ENCODE measurements at places on chromosomes 13 and 19.

DNA sequence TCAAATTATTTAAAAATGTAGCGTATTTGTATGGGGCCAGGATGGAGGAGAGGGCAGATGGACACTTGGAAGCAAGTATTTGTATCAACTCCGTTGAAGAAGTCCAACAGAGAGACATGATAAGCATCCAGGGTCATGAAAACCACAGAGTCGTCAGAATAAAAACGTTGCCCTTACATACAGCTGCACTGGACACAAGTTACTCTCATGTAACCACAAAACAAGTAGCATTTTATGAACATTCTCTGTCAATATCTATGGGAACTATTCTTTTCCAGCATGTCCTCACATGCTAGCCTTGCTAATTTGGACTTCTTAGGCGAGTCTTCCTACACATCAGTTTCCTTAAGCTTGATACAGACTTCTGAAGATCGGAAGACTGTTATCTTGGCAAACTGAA, 35.0 kb downstream of the EFNB2 start:
- no peak for DNase-seq

GRCh38 chr19:45599286-45599685, 2.7 kb downstream of the GPR4 start:
- no peak for DNase-seq

GRCh38 chr19:13917888-13918406, 11.9 kb downstream of the CC2D1A start:
- DNase-seq: no peak

DNA sequence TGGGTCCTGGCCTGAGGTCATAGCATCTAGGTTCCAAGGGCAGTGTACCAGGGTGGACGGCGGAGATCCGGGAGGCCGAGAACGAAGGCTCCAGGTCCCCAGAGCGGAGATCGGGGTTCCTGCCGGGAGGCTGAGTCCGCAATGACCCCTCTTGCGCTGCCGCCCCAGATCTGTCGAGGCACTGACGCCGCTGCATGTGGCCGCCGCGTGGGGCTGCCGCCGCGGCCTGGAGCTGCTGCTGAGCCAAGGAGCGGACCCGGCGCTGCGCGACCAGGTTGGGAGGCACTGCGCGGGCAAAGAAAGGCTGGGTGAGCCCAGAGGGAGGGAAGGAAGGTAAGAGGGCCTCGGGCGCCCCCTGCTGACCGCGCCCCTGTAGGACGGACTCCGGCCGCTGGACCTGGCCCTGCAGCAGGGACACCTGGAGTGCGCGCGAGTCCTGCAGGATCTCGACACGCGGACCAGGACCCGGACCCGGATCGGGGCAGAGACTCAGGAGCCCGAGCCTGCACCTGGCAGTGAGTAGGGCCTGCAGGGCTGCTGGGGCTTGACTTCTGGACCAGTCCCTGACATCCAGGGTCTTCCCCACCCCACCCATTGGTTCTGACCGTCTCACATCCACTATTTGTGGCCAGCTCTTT, 906 bp downstream of the ANKLE1 start:
- no peak for DNase-seq

- DNase-seq: no peak
Observed at GRCh38 chr13:87120476-87120875, 550.7 kb upstream of the SLITRK5 start.

DNA sequence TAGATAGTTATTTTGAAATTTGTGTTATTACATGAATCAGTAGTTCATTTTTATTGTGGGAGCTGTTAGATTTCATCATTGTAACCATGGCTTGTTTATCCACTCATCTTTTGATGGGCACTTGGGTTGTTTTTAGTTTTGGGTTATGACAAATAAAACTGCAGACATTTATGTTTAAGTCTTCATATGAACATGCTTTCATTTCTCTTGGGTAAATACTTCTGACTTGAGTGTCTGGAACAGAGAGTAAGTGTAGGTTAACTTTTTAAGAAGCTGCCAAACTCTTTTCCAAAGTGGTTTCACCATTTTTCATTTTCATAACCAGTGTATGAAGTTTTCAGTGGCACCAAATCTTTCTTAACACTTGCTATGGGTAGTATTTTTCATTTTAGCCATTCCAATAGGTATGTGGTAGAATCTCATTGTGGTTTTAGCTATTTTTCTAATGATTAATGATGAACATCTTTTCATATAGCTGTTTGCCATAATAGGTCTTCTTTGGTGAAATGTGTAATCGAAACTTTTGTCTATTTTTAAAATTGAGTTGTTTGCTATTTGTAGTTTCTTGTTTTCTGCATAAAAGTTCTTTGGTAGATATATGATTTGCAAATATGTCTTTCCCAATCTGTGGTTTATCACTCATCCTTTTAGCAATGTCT, 17.9 kb downstream of the SLAIN1 start:
- no peak for DNase-seq

DNA sequence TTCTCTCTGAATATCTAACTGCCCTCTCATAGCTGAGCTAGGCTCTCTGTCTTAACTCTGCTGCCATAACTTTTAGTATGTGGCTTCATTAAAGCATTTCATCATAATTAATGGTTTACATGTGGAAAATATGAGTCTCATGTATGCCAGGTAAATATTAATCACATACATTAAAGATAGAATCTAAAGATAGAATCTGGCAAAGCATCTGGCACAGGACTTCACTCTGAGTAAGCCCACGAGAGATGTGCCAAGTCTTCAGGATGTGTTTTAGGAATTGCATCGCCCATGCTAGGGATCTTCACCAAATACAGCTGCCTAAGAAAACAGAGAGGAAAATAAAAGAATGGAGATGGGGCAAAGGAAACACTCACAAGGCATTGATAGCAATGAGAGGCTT, 285.8 kb downstream of the DIAPH3 start:
- DNase-seq: no peak

GRCh38 chr13:61030445-61030844, 385.2 kb downstream of the PCDH20 start:
- no peak for DNase-seq

GRCh38 chr19:42126574-42126973, 5.7 kb downstream of the POU2F2 start:
- DNase-seq: no peak

DNA sequence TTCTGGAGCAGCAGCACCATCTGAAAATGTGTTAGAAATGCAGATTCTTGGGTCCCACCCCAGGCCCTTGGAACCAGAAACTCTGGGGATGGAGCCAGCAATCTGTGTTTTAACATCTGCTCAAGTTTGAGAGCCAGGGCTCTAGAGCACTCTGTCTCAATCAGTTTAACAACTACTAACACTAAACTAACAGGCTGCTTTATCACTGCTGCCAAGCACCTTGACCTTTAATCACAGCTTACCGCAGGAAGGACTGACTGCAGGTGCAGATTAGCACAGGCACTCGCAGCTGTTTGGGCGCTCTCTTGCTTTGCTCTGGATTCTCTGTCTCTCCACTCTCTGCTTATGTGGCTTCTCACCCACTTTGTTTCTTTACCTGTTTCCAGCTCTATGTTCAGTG, 163.5 kb downstream of the MTUS2 start:
- DNase-seq: no peak

GRCh38 chr19:16626796-16627192, 1.2 kb downstream of the MED26 start:
- no peak for DNase-seq

- DNase-seq: no peak
Observed at GRCh38 chr13:27183561-27184147, 12.0 kb upstream of the USP12 start.

- no peak for DNase-seq
Observed at GRCh38 chr19:21586311-21587116, 81.1 kb downstream of the ZNF429 start.

GRCh38 chr13:95643936-95644598, 439 bp downstream of the DZIP1 start:
- no peak for DNase-seq

GRCh38 chr13:78599645-78600279, 3.6 kb downstream of the POU4F1 start:
- no peak for DNase-seq

- DNase-seq: peak; percentile 79
Observed at GRCh38 chr13:65606622-65607021, 1623.5 kb downstream of the PCDH9 start.

DNA sequence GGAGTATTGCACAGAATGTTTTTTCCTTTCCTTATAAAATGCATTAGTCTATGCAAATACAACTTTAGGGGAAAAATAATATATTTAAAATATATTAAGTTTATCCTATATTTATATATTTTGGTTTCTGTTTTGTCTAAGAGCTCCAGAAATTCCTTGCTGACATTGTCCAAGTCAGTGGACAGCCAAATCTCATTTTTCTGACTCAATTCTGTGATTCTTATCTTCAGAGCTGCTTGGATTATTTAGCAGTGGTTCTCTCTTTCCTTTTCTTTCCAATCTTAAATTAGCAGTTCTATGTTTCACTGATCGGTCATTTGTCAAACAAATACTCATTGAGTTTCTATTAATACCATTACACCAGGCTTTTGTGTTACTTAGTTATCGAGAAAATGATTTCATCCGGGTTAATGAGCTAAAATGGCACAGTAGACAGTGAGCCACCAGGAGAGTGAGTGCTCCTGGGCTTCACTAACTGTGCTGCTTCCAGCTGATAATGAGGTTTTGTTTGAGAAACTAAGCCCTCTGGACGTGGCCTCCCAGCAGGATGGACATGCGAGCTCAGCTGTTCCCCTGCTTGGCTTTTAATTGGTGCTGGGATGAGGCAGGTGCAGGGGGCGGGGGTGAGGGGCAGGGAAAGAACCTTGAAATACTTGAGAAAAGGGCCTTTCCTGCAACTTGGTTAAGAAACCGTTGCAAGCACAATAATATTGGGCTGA, 44.0 kb downstream of the ATP11A start:
- DNase-seq: no peak

DNA sequence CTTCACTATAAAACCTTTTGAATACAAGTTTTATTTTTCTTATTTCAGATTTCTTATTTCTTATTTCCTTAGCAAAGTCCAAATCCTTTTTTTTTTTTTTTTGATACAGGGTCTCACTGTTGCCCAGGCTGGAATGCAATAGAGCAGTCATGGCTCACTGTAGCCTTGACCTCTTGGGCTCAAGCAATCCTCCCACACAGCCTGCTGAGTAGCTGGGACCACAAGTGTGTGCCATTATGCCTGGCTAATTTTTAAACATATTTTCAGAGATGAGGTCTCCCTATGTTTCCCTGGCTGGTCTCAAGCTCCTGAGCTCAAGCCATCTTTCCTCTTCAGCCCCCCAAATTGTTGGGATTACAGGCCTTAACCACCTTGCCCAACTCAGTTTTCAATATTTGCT, 334.3 kb downstream of the DLEU7 start:
- no peak for DNase-seq

DNA sequence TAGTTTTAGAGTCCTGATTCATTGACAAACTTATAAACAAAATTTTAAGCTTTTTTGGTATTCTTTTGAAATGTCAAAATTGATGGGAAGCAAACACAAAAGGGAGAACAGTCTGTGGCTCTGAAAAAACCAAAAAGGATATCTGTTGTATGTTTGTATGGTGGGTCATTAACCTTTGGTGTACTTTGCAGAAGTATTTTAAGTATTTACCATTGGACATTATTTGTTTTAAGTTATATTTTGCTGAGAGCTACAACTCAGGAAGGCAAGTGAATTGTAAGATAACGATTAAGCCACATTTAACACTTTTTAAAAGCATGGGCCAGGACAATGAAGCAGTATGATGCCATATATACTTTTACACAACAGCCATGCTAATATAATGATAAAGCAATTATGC, 15.2 kb downstream of the LPAR6 start:
- no peak for DNase-seq

DNA sequence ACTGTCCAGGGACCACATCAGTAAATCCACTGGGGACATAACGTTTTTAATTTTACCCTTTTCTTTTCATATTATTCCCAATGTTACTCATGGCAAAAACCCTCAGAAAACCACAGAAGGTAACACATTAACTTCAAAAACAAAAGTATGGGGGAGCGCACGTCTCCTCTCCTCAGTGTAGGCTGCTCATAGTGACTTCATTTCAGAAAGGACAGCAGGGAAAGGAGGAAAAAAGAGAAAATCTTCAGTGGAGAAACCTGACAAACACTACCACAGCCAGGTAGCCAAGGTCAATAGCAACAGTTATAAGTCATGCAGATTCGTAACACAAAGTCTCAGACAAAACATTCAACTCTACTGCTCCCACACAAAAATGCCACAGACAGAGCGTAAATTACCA, 21.4 kb downstream of the DZIP1 start:
- DNase-seq: no peak

DNA sequence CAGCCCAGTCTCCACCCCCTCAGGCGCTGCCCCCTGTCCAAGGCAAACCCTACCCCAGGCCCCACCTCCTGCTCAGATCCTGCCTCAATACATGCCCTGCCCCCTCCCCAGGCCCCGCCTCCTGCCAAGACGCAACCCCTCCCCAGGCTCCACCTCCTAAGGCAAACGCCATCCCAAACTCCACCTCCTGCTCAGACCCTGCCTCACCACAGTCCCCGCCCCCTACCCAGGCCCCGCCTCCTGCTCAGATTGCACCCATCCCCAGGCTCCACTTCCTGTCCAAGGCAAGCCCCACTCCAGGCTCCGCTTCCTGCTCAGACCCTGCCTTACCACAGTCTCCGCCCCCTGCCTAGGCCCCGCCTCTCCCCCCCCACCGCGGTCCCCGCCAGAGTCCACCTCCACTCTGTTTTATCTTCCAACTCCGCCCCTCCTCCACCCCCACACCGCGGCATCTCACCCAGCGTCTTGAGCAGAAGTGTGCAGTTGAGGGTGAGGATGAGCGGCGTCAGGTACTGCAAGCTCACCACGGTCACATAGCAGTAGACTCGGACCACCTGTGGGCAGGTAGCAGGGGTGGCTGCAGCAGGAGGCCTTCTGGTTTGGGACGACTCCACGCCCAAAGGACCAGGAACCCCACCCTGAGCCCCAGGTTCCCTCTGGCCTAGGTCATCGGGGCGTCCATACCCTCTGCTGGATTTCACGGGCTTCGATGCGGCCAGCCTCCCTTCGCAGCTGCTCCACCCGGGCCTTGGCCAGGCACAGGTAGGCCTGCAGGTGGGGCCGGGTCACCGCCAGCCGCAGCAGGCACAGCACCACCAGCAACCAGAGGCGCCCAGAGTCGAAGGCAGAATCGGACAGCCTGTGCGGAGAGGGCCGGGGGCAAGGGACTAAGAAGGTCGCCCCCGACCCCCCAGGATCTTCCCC, 17.7 kb downstream of the TMEM161A start:
- DNase-seq: peak; percentile 78

- no peak for DNase-seq
Observed at GRCh38 chr13:77786695-77787287, 89.3 kb downstream of the SLAIN1 start.

DNA sequence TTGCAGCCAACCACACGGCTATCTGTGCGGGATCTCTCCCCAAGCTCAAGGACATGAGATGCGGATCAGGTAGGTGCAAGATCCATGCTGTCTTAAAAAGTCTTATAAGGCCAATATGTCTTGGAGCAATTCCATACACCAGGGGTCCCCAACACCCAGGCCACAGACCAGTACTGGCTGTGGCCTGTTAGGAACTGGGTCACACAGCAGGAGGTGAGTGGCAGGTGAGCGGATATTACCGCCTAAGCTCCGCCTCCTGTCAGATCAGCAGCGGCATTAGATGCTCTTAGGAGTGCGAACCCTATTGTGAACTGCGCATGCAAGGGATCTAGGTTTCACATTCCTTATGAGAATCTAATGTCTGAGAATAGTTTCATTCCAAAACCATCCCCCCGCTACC, 68.8 kb upstream of the ZNF599 start:
- no peak for DNase-seq

Measured in SK-N-MC (cell line).